H4 (cell line): ENCODE measurements at places on chromosomes 5 and 9. TPM values are rescaled to one million over a fixed set of nuclear protein-coding genes. Genes with fewer than 3 reads are reported as not detected.

Gene MAPK9
- 30.2 and 34.3 TPM in 2 replicates for total RNA-seq

Gene PLPP7
- 0.19 TPM in 1 of 2 replicates, not detected in the other for total RNA-seq

Gene DMRTA1
- total RNA-seq = 0.54 and 1.4 TPM in 2 replicates

Gene ZNF367
- total RNA-seq = 9.9 and 11.6 TPM in 2 replicates

- no peak for DNase-seq
Observed at GRCh38 chr5:120509053-120509452, 45.0 kb downstream of the PRR16 start.

DNA sequence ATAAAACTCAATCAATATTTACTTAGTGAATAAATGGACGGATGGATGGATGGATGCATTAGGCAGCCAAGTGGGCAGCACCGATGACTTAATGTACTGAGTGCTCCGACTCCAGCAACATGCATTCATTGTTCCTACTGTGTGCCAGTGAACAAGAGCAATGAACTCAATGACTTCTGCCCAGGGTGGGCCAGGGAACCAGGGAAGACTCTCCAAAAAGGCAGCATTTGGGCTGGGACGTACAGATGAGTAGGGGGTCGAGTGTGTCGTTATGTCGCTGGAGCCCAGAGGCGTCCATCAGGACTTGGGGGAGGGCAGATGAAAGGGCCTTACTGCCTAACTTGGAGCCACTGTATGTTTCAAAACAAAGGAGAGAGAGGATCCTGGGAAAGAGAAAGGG, 126.4 kb downstream of the KCNIP1 start:
- DNase-seq = no peak

DNA sequence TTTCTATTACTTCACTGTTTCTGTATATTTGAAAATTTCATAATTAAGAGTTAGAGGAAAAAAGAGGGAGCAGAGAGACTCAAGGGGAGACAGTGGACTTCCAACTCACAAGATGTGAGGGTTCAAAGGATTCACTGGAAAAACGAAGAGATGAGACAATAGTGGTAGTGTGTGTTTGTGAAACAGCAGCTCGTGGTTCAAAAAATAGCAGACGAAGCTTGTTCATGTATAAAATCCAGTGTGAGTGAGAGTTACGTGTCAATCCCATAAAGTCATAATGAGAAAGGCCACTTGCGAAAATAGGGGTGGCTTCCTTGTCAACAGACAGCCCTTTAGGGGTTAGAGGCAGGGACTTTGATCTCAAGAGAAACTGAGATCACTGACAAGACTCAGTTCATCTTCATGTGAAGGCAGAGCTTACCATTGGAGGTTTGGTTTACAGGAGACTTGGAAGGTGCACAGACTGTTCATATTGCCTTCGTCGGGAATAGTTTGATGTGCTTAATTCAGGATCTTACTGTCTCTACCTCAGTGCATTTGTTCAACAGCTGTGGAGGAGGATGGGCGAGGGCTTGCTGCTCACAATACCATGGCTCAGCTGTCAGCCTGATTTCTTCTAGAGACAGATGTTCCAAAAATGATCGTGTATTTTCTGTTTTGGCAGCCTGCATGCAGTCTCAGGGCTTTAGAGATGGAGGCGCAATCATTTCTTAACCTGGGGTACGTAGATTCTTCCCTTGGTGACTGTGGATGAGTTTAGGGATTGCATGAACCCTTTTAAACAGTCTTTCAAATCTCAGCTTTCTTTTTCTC, 105.7 kb upstream of the KLF9 start:
- no peak for DNase-seq

DNA sequence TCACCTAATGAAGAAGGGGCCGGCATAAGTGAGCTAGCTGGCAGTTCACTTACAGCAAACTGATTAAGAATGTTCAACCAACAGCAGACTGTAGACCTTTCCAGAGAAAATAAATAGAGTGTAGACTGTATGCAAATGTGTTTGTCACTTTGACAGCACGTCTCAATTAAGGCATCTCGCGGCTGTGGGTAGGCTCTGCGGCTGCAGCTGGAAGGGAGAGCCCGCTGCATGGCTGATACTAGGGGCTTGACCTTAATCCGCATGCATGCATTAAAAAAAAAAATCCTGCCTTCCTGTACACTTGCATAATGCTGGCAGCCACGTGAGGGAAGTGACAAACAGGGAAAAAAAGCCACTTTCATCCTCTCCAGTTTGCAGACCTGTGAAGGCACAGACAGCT, 82.3 kb downstream of the CRB2 start:
- DNase-seq = no peak

GRCh38 chr5:34957857-34958690, 28.7 kb downstream of the DNAJC21 start:
- peak; percentile 21 for DNase-seq

DNA sequence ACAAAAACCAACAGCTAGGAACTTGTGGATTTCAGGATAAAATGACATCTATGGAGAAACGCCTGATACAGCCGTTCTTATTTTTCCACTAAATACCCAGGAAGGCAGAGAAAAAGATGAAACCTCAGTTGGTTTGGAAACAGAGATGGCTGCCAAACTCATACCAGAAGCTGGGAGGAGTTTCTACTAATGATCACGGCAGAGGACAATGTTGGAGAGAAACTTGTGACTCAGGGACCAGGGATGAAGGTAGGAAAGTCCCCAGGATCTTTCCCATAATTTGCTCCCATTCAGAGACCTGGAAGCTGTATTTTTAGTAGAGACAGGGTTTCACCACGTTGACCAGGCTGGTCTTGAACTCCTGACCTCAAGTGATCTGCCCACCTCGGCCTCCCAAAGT, 187.1 kb upstream of the IER5L start:
- no peak for DNase-seq

DNA sequence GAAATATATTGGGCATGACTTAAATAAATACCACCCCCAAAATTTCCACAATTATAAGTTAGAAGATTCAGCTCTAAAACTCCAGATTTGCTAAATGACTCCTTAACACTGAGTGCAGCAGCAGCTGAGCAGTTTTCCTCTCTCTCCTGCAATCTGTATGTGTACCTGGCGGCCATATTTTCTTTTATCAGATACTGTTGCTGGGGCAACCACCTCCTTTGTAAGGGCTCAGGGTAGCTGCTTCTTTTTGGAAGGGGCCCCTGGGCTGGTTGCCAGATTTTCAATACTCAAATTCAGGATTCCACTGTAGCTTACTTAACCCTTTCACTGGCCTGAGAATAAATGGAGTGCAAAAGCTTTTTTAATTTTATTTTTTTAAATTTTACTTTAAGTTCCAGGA, 197.0 kb downstream of the TAF11L14 start:
- DNase-seq = no peak

GRCh38 chr9:111730937-111731567, 63.7 kb downstream of the SHOC1 start:
- peak; percentile 8 for DNase-seq
